ENCODE measurements at places on chromosomes 4 and X. TPM values are rescaled to one million over a fixed set of nuclear protein-coding genes. Genes with fewer than 3 reads are reported as not detected.

The RS1 gene
- total RNA-seq: not detected

The CPZ gene
- 32.8 TPM for total RNA-seq

The SPOCK3 gene
- 2.7 TPM for total RNA-seq

The OTUD6A gene
- total RNA-seq: not detected

The MAGEA10 gene
- not detected for total RNA-seq

The NLGN4X gene
- 23.5 TPM for total RNA-seq

The RNF212 gene
- total RNA-seq: 10.9 TPM

DNA sequence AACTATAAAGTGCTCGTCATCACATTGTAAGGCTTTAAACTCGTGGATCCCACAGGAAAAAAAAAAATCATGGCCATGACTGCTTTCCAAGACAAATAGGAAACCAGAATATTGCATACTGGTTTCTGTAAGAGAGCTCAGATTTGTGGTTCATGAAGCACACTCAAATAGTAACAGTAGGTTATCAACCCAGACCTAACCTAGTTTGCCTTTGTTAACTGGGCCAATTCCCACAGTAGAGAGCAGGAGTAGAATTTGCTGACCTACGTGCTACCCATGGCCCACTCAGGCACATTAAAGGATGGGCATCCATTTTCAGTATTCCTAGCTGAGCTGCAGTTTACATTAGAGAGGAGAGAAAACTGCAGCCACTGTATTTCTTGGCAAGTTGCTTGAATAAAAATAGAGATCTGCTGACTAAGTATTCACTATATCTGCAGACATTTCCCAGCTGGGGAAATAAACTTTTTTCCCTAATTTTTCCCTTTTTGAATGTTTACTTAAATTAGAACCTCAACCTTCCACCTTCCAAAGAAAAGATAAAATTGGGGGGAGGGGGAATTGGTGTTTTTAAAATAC, 218.5 kb downstream of the SPANXN3 start:
- H3K27me3 ChIP-seq: no peaks in the 10 kb centered on the region
- H3K4me3 ChIP-seq: no peak overlapping the region
- no peaks in the 10 kb centered on the region for H3K4me1 ChIP-seq
- no peak for DNase-seq
- no peak overlapping the region for H3K27ac ChIP-seq

GRCh38 chrX:147832707-147833348, 78.9 kb upstream of the FMR1 start:
- H3K4me1 ChIP-seq: peaks cover 4% of the 10 kb centered on the region
- no peak for DNase-seq
- H3K27ac ChIP-seq: no peak overlapping the region
- no peak overlapping the region for H3K4me3 ChIP-seq

GRCh38 chrX:132795181-132795580, 163.2 kb downstream of the HS6ST2 start:
- peaks cover 8% of the 10 kb centered on the region for H3K4me1 ChIP-seq
- H3K27me3 ChIP-seq: no peaks in the 10 kb centered on the region
- no peaks in the 10 kb centered on the region for H3K36me3 ChIP-seq
- no peak overlapping the region for H3K27ac ChIP-seq

Measured in mesothelial cell of epicardium (in vitro differentiated cells).